ENCODE measurements at places on chromosomes 7 and 10.

DNA sequence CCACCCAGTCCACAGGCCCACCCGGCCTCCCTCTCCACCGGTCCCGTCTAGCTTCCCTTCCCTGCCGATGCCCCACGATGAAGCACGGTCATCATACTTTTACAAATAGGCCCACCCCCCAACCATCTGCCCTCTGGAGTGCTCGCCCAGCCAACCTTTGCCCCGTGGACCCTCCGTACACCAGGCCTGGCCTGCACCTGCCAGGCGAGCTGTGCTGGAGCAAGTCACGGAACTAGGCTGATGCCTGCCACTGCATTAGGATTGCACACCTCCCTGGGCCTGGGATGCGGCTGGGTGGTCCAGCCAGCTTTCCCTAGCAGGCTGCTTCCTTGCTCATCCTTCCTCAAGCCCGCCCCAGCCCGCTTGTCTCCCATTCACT lies 44.7 kb downstream of the PPIF start:
- DNase-seq, result no peak

DNA sequence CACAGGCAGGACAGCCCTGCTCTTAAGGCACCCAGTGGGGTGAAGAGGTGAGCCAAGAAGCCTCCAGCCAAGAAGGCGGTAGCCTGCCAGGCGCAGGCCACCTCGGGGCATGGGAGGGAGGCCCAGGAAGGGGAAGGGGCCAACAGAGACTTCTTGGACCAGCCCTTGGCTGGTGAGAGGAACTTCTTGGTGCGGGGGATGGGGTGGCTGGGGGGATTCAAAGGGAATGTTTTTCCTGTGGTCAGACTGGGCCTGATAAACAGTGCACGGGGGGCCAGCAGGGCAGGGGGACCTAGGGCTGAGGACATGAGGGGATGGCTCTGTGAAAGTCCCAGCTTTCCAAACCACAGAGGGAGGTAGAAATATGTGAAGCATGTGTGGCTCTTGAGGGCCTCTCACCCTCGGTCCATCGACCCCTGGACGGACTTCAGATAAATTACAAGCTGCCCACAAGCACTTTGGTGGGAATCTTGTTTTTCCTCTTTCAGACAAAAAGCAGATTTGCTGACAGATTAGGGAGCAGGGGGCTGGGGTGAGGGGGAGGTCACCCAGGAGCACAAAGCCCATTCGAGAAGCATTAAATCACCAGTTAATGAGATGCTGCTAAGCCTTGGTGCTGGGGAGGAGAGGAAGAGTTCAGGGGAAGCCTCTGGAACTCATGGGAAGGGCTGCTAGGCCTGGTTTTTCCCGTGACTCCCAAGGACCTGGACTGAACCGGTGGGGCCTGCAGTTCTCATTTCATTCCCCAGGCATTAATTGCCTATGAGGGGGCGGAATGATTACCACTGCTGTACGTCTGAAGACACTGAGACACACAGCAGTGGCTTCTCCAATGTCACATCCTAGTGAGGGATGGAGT lies 11.3 kb downstream of the CRYGN start:
- peak; percentile 82 for DNase-seq

GRCh38 chr10:48529331-48529730 lies 75.5 kb downstream of the ARHGAP22 start:
- DNase-seq, result no peak

GRCh38 chr10:60569681-60570080 lies 180.0 kb upstream of the ANK3 start:
- no peak for DNase-seq

- no peak for DNase-seq
Observed at GRCh38 chr10:77896058-77896457, 30.5 kb downstream of the DLG5 start.

- DNase-seq, result no peak
Observed at GRCh38 chr7:128014811-128015210, 16.4 kb downstream of the LRRC4 start.

GRCh38 chr7:17559388-17559787 lies 260.9 kb downstream of the AHR start:
- DNase-seq, result no peak

- peak; percentile 78 for DNase-seq
Observed at GRCh38 chr10:60905580-60905979, 38.4 kb downstream of the RHOBTB1 start.

DNA sequence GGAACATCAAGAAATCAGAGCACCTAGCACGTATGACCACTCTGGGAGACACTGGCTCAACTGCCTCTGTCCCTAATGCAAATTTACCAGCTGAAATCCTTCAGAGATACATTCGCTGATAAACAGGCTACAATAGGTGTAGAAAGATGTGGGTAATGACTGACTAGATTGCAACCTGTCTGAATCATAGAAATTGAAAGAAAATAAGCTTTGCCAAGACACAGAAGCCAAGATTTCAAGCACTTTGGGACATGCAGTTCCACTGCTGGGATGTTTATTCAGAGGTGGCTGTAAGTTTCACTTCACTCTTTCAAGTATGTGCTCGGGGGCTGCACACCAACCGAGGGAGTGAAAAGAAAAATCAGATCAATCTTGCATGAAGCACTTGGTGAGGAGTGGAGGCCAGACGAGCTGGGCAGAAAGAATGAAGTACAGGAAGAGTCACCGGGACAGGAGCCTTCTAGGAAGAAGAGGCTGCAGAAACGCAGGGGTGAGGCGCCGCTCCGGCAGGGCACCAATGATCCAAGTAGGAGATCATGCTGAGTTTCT lies 276.7 kb downstream of the PARD3 start:
- no peak for DNase-seq

- no peak for DNase-seq
Observed at GRCh38 chr7:43124388-43124787, 11.9 kb downstream of the HECW1 start.

All from AG10803 (cell line).